ENCODE measurements at places on chromosomes 5 and 9. TPM values are rescaled to one million over a fixed set of nuclear protein-coding genes. Genes with fewer than 3 reads are reported as not detected.
A peak's percentile ranks its signal among the peaks of the same experiment; 100 is the strongest.

- peak overlapping the region; percentile 66 for H3K27ac ChIP-seq
- H3K36me3 ChIP-seq = no peaks in the 10 kb centered on the region
- peaks cover 40% of the 10 kb centered on the region for H3K4me1 ChIP-seq
Measured at GRCh38 chr5:160271396-160271795, 41.0 kb downstream of the CCNJL start.

Gene SPATA31E1
- total RNA-seq = not detected

DNA sequence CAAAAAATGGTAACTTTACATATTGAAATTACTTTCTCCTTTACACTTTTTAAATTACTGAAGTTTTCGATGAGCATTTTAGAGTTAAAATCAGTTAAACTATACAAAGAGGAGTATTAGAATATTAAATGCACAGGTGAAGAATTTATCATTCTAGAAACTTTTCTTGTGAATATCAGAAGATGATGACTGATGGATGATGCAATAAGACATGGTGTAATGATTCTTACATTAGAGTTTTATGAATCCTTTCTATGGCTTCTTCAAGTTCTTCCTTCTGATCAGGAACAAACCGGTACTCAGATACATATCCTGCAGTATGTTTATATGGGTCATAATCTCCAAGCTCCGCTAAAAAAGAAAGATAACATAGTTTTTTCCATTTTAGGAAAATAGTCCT lies 154.4 kb downstream of the EPB41L4A start:
- no peak overlapping the region for H3K4me3 ChIP-seq
- no peak for DNase-seq
- H3K4me1 ChIP-seq = no peaks in the 10 kb centered on the region

Gene MEGF10
- total RNA-seq = 0.26 TPM

DNA sequence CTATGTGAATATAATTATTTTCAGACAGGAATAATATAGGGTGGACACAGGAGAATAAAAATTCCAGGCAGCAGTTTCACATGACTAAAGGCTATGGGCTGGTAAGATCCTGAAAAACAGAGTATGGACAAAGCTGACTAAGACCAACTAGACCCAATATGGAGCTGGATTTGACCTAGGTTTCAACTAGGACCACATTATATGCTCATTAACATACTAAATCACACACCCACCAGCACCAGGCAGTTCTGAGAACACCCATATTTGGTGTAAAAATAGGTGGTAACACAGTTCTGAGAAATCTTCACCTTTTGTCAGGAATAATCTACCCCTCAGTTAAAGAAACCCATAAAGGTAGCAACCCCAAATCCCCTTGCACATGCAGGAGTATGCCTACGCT lies 64.7 kb downstream of the MAPKAP1 start:
- H3K36me3 ChIP-seq = no peaks in the 10 kb centered on the region
- H3K27me3 ChIP-seq = no peaks in the 10 kb centered on the region
- no peak overlapping the region for H3K27ac ChIP-seq
- no peak for DNase-seq
- no peak overlapping the region for H3K4me3 ChIP-seq
- H3K4me1 ChIP-seq = peaks cover 22% of the 10 kb centered on the region
